ENCODE measurements at places on chromosomes 2 and 18. TPM values are rescaled to one million over a fixed set of nuclear protein-coding genes. Genes with fewer than 3 reads are reported as not detected.

DNA sequence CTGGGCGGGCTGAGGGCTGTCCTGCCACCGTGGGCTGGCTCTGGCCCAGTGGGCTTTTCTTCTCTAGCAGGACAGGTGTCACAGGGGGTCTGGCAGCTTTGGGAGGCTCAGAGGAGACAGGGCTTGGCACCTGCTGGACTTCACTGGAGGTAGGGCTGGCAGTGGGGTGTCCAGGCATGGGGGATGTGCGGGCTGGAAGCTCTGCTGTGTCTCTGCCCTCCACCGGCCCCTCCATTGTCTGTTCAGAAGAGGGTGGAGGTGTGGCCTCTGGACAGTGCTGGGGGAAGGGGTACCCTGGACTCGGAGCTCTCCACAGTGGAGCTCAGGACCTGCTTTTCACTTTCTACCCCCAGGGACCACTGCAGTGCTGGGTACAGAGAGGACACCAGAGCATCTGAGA, 9.2 kb downstream of the PTPRN start:
- no peak overlapping the region for H3K27ac ChIP-seq
- no peaks in the 10 kb centered on the region for H3K36me3 ChIP-seq
- H3K4me1 ChIP-seq = peaks cover 14% of the 10 kb centered on the region
- no peak overlapping the region for H3K4me3 ChIP-seq
- DNase-seq = no peak
- peaks cover 22% of the 10 kb centered on the region for H3K27me3 ChIP-seq

Gene KCNG3
- total RNA-seq = 0.30 TPM

Gene SH3RF3
- total RNA-seq = 1.4 TPM

GRCh38 chr2:25567406-25567805, 106.0 kb downstream of the DTNB start:
- no peak overlapping the region for H3K4me3 ChIP-seq
- no peaks in the 10 kb centered on the region for H3K27me3 ChIP-seq
- H3K4me1 ChIP-seq = peaks cover 3% of the 10 kb centered on the region
- DNase-seq = no peak

GRCh38 chr2:237441605-237442274, 27.8 kb upstream of the COL6A3 start:
- peak overlapping the region; percentile 50 for H3K4me3 ChIP-seq
- no peaks in the 10 kb centered on the region for H3K27me3 ChIP-seq
- DNase-seq = peak; percentile 69
- peaks cover 82% of the 10 kb centered on the region for H3K4me1 ChIP-seq
- H3K27ac ChIP-seq = peak overlapping the region; percentile 96
- peaks cover 14% of the 10 kb centered on the region for H3K36me3 ChIP-seq

- no peak overlapping the region for H3K27ac ChIP-seq
- no peak for DNase-seq
- H3K4me1 ChIP-seq = no peaks in the 10 kb centered on the region
- H3K27me3 ChIP-seq = no peaks in the 10 kb centered on the region
Observed at GRCh38 chr2:129135017-129135416, 816.3 kb upstream of the HS6ST1 start.

GRCh38 chr2:235021752-235022151, 69.9 kb downstream of the SH3BP4 start:
- no peaks in the 10 kb centered on the region for H3K36me3 ChIP-seq
- peaks cover 6% of the 10 kb centered on the region for H3K27me3 ChIP-seq
- no peaks in the 10 kb centered on the region for H3K4me1 ChIP-seq
- no peak for DNase-seq

GRCh38 chr18:61992923-61993322, 100.1 kb upstream of the RNF152 start:
- no peak overlapping the region for H3K4me3 ChIP-seq
- no peak overlapping the region for H3K27ac ChIP-seq
- no peak for DNase-seq

Gene RAD51AP2
- total RNA-seq = not detected

DNA sequence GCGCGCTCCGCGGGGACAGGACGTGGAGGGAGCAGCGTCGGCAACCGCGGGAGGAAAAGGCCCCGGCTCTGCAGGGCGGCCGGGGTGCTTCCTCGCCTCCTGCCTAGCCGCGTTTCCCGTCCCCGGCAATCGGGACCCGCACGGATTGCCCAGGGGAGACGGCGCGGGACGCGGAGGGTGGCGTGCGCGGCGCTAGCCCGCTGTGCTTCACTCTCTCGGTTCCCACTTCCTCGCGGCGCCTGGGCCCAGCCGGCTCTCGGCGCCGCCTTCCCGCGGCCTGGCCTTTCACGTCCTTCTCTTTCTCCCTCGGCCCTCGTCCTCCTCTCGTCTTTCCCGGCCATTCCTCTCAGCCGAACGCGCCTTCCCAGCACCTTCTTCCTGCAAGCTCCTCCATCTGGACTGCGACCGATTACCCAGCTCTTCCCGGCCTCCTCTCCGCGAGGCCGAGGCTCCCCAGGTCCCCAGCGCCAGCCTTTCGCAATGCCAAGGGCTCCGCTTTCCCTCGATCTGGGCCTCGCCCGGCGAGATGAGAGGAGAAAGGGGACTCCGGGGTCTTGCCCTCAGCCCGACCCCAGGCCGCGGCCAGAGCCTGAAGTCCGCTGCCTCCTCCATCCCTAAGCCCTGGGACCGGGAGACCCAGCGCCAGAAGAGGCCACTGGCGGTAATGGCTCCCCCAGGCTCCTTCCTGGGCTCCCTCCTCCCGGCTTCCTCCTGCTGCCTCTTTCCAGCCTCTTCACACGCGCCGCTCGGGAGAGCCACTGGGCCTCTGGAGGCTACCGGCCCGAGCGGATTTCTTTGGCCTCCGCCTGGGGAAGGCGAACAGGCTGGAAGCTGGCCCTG, 34.3 kb upstream of the ATP6V1B1 start:
- H3K27me3 ChIP-seq = peaks cover 86% of the 10 kb centered on the region
- no peaks in the 10 kb centered on the region for H3K36me3 ChIP-seq
- peaks cover 24% of the 10 kb centered on the region for H3K4me1 ChIP-seq
- peak overlapping the region; percentile 48 for H3K4me3 ChIP-seq
- H3K27ac ChIP-seq = no peak overlapping the region

- H3K4me1 ChIP-seq = peaks cover 12% of the 10 kb centered on the region
- DNase-seq = no peak
- H3K27me3 ChIP-seq = no peaks in the 10 kb centered on the region
- no peaks in the 10 kb centered on the region for H3K36me3 ChIP-seq
Observed at GRCh38 chr2:207188626-207189419, 23.1 kb upstream of the KLF7 start.

DNA sequence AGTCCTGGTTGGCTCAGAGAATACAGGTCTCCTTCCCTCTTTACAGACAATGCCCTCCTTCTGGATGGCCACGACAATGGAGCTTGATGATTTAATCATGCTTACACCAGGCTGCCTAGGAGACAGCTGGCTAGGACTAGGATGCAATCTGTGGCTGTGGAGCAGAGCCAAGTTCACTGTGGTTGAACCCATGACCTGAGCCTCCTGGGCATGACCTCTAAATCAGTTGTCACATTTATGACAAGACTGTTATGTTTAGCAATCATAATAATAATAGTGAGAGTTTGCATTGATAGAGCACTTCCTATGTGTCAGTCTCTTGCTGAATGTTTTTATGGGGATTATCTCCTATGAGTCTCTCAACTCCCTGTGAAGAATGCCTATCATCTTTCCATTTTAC, 244.1 kb downstream of the ICOS start:
- H3K27ac ChIP-seq = no peak overlapping the region
- H3K27me3 ChIP-seq = peaks cover 7% of the 10 kb centered on the region
- peaks cover 8% of the 10 kb centered on the region for H3K4me1 ChIP-seq
- no peak overlapping the region for H3K4me3 ChIP-seq
- H3K36me3 ChIP-seq = no peaks in the 10 kb centered on the region

- DNase-seq = no peak
- peaks cover 4% of the 10 kb centered on the region for H3K27me3 ChIP-seq
- H3K4me3 ChIP-seq = no peak overlapping the region
- H3K36me3 ChIP-seq = no peaks in the 10 kb centered on the region
- no peak overlapping the region for H3K27ac ChIP-seq
Observed at GRCh38 chr2:19774805-19775176, 127.0 kb downstream of the TTC32 start.

- H3K27ac ChIP-seq = no peak overlapping the region
- DNase-seq = no peak
- H3K36me3 ChIP-seq = no peaks in the 10 kb centered on the region
- peaks cover 12% of the 10 kb centered on the region for H3K27me3 ChIP-seq
- H3K4me1 ChIP-seq = no peaks in the 10 kb centered on the region
Observed at GRCh38 chr2:1052771-1053191, 102.1 kb downstream of the SNTG2 start.

DNA sequence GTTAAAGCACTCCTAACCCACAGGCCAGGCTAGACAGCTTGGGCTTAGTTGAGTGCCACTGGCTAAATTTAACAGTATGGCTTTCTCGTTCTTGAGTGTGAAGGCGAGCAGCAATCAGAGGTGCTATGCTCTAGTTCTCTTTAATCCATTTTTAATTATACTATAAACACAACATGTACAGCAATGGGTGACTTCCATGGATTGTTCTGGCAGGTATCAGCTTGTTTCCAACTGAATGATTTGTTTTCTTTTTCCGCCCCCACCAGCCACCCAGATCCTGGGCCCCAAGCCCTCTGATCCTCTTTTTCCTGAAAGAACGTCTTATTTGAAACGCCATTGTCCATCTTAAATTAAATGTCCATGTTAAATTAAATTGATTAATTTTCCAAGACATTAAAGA, 244.8 kb downstream of the IKZF2 start:
- H3K36me3 ChIP-seq = no peaks in the 10 kb centered on the region
- H3K27ac ChIP-seq = no peak overlapping the region
- peaks cover 3% of the 10 kb centered on the region for H3K27me3 ChIP-seq
- no peak for DNase-seq

Gene HOXD8
- not detected for total RNA-seq

GRCh38 chr2:88038263-88039105, 17.1 kb downstream of the KRCC1 start:
- no peak overlapping the region for H3K4me3 ChIP-seq
- peaks cover 38% of the 10 kb centered on the region for H3K4me1 ChIP-seq
- no peaks in the 10 kb centered on the region for H3K27me3 ChIP-seq
- no peak for DNase-seq
- peak overlapping the region; percentile 53 for H3K27ac ChIP-seq
- peaks cover 24% of the 10 kb centered on the region for H3K36me3 ChIP-seq

DNA sequence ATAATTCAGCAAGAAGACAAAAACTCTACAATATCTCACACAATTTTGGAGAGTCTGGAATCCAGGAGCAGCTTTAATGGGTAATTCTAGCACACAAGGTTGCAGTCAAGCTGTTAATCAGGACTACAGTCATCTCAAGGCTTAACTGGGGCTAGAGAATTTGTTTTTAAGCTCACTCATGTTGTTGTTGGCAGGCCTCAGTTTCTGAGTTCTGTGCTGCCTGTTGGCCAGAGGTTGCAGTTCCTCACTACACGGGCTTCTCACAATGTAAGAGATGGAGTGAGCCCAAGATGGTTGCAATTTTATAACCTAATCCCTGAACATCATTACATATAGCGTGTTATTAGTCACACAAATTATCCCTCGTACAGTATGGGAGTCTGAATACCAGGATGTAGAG, 50.6 kb upstream of the TMEFF2 start:
- no peak overlapping the region for H3K4me3 ChIP-seq
- DNase-seq = no peak
- H3K27me3 ChIP-seq = peaks cover 10% of the 10 kb centered on the region
- no peaks in the 10 kb centered on the region for H3K36me3 ChIP-seq
- no peak overlapping the region for H3K27ac ChIP-seq
- H3K4me1 ChIP-seq = no peaks in the 10 kb centered on the region

Gene RGPD5
- total RNA-seq = 25.4 TPM

GRCh38 chr2:235911633-235912233, 256.5 kb downstream of the GBX2 start:
- no peaks in the 10 kb centered on the region for H3K4me1 ChIP-seq
- no peak overlapping the region for H3K4me3 ChIP-seq
- no peak for DNase-seq
- H3K27me3 ChIP-seq = peaks cover 17% of the 10 kb centered on the region

DNA sequence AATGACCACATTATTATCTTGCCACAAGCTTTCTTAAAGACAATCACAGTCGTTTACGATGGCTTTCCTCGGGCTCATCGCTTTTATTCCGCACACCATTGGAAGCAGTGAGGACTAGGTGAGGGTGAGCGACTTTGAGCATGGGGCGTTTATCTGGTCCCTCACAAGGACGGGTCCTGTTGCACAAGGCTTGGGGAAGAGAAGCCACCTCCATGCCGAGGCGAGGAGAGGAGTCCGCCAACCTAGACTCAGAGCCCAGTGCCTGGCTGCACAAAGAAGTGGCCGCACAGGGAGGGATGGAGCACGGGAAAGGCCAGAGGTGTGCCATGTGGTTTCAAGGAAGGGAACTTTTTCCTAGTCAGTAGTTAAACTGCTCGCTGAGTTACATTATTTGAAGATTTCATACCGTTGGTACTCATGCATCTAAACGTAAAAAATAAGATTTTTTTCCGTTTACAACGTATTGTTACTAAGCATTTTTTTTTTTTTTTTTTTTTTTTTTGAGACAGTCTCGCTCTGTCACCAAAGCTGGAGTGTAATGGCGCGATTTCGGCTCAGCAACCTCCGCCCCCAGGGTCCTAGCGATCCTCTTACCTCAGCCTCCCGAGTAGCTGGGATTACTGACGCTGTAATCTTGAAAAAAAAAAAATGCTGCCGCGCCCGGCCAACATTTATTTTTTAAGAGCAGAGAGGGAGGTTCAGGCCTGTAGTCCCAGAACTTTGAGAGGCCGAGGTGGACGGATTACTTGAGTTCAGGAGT, 849 bp upstream of the CYP27C1 start:
- peaks cover 58% of the 10 kb centered on the region for H3K27me3 ChIP-seq
- H3K4me3 ChIP-seq = peak overlapping the region; percentile 67
- peaks cover 15% of the 10 kb centered on the region for H3K4me1 ChIP-seq
- H3K27ac ChIP-seq = no peak overlapping the region
- no peak for DNase-seq
- H3K36me3 ChIP-seq = no peaks in the 10 kb centered on the region

- peaks cover 6% of the 10 kb centered on the region for H3K4me1 ChIP-seq
- H3K4me3 ChIP-seq = no peak overlapping the region
- no peaks in the 10 kb centered on the region for H3K36me3 ChIP-seq
- H3K27me3 ChIP-seq = no peaks in the 10 kb centered on the region
- DNase-seq = no peak
Observed at GRCh38 chr18:9353596-9353995, 19.0 kb downstream of the TWSG1 start.

GRCh38 chr2:128474962-128475361, 156.3 kb upstream of the HS6ST1 start:
- peaks cover 11% of the 10 kb centered on the region for H3K4me1 ChIP-seq
- peaks cover 20% of the 10 kb centered on the region for H3K27me3 ChIP-seq
- peaks cover 6% of the 10 kb centered on the region for H3K36me3 ChIP-seq
- DNase-seq = no peak
- no peak overlapping the region for H3K27ac ChIP-seq

DNA sequence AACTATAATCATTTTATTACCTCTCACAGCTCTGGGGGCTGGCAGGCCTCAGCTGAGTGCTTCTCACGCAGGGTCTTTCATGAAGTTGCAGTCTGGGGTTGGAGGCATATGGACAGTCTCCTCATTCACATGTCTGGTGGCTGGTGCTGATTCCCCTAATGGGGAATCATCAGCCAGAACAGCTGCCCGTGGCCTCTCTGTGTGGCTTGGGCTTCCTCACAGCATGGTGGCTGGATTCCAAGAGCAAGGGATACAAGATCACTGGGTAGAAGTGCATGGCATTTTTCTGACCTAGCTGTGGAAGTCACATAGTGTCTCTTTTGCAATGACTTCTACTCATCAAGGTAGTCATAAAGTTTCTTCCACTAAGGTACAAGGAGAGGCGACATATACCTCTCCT, 59.0 kb upstream of the LAPTM4A start:
- no peaks in the 10 kb centered on the region for H3K36me3 ChIP-seq
- H3K4me1 ChIP-seq = no peaks in the 10 kb centered on the region
- H3K27me3 ChIP-seq = peaks cover 24% of the 10 kb centered on the region
- DNase-seq = no peak

GRCh38 chr2:177606636-177607035, 214.1 kb downstream of the AGPS start:
- peaks cover 2% of the 10 kb centered on the region for H3K36me3 ChIP-seq
- no peak overlapping the region for H3K4me3 ChIP-seq
- H3K27me3 ChIP-seq = peaks cover 2% of the 10 kb centered on the region
- no peaks in the 10 kb centered on the region for H3K4me1 ChIP-seq
- DNase-seq = no peak

All from activated CD4-positive, alpha-beta T cell treated with anti-CD3 and anti-CD28 coated beads for 36 hours (primary cell).